ENCODE measurements at places on chromosomes 5 and 9.

- DNase-seq, result no peak
These were observed 128.2 kb downstream of the OLFM1 start for GRCh38 chr9:135215571-135216161.

DNA sequence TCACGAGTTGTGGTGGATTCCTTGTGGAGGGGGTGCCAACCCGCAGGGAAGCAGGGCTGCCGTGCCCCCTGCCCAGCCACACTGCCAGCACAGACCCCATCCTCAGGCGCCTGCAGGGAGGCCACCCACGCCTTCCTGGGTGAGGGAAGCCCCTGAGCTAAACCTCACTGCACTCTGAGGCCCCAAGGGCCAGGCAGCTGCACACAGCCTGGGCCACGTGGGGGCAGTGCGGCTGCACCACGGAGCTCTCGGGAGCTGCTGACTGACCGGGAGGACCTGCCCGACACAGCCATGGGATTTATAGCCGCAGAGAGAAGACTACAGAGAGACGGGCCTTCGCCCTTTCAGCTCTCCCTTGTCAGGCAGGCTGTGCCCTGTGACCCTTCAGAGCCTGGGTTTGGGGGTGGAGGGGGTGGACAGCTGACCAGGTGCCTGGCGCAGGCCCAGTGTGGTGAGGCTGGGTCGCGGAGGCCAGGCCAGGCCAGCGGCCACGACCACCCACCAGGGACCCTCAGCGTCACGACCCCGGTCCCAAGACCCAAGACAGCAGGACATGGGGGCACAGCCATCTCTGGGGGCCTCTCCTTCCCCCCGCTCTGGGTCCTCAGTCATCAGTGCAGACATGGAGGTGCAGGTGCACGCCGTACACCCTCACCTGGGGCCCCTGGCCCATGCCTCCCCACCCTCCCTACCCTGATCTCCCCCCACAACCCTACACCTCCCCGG, 4.3 kb upstream of the AHRR start:
- DNase-seq, result peak; percentile 87

- no peak for DNase-seq
These were observed 106.7 kb upstream of the IER5L start for GRCh38 chr9:129284607-129285291.

DNA sequence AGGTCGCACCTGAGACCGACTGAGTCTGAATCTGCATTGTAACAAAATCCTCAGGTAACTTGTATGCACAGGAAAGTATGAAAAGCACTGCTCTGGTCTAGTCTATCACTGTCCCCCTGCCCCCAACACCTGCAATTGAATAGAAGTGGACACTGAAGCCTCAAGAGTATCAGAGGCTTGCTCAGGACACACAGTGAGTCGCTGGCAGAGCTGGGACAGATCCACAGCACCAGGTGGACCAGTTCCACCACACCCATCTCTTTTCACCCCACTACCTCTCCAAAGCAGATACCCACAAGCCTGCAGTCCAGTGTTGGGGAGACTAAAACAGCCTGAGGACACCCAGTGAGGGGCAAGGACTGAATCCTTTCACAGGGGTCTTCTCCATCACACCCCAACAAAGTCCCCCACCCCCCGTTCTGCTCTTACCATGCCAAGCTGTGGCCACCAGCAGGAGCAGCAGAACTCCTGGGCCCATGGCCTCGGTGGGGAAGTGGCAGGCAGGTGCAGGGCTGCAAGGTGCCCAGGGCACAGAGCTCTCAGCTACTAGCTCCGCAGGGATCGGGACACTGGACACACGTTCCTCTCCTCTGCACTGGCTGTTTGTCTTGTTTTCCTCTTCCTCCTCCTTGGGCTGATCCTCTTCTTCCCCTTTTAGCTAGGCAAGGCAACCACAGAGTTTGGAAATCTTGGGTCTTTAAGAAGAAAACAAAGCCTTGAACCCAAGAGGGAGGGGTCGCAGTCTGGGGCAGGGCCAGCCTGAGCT, at the start of gene CSF1R:
TSS of gene CSF1R (minus strand) at position 605 of the 766 bp plus-strand sequence. CDS start at position 478, 127 bp downstream.
- DNase-seq, result no peak

DNA sequence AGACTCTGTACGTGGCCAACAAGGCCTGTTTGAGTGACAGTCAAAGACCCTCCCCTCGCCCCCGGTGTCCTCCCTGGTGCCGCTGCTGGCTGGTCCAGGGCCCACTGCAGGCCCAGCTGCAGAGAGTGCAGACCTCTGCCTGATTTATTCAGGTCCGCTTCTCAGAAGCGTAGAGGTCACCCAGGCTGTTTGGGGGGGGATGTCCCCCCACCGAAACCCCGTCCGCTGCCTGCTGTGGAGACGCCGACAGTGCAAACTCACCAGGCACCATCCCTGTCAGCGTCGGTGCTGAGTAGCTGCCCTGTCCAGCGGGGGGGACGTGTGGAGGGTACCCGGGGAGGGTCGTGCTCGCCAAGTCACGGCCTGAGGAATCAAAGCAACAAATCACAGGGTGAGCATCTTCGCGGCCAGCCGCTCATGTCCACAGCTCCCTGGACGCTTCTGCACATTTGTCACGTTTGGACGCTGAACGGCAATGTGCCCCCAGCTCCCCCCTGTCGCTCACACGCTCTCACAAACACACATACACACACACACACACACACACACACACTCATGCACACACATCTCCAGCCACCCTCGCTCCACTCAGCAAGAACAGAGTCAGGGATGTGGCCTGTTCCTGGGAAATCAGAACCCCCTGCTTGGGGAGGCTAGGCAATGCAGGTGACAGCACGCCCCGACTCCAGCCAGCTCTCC, 152.2 kb downstream of the PAX5 start:
- no peak for DNase-seq

- no peak for DNase-seq
These were observed 195.5 kb downstream of the MAN2A1 start for GRCh38 chr5:109885205-109885604.

DNA sequence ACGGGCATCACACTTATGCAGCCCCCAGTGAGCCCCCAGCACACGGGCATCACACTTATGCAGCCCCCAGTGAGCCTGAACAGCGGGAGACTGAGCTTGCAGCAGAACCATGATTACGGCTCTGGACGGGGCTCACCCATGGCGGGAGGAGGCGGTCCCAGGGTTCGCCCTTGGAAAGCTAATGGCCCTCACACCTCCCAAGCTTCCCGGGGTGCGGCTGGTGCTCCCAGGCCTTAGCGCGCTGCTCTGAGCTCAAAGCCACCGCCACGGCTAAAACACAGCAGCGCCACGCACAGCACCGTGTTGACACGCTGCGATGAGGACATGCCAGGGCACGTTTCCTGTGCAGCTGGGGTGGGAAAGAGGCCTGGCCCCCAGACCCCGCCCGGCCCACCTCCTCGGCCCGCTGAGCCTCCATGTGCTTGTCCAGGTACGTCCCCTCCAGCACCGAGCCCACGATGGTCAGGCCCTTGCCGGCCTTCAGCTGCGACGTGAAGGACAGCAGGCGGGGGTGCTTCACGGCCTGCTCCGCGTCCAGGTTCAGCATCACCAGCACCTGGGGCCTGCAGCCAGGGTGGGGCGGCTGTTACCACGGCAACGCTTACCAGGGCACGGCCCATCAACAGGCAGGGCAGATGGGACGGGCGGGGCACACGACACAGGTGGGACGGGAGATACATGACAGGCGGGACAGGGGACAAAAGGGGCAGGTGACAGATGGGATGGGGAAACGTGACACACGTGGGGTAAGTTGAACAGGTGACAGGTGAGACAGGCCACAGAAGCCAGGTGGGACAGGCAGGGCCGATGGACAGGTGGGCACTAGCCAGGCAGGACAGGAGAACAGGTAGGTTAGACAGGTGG, 38.4 kb downstream of the SLC12A7 start:
- no peak for DNase-seq

- no peak for DNase-seq
These were observed 42.0 kb downstream of the VLDLR start for GRCh38 chr9:2663461-2664173.

- no peak for DNase-seq
These were observed 296.0 kb upstream of the DMRT1 start for GRCh38 chr9:545480-545879.

- no peak for DNase-seq
These were observed 96.0 kb upstream of the PHF24 start for GRCh38 chr9:34862043-34862442.

GRCh38 chr9:72599874-72600534, 78.6 kb downstream of the TMC1 start:
- DNase-seq, result no peak

DNA sequence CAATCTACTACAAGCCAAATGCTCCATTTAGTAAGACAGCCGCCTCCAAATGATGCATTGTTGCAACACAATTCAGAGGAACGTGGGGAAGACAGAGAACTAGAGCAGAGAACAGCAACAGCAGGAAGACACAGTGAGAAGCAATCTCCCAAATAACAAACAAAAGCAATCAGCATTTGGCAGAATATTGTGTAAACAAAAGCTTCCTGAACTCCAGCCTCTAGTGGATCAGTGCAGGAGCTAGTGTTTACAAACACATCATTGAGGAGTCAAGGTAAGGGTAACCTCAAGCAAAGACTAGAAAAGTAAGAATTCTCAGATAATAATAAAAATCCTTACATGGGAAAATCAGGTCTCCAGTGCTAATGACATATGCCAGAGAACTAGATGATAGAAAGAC, 20.6 kb downstream of the FST start:
- no peak for DNase-seq

- DNase-seq, result no peak
These were observed 17.4 kb upstream of the ENTREP1 start for GRCh38 chr9:69307446-69308205.

GRCh38 chr9:86766912-86767311, 180.4 kb downstream of the GAS1 start:
- no peak for DNase-seq

DNA sequence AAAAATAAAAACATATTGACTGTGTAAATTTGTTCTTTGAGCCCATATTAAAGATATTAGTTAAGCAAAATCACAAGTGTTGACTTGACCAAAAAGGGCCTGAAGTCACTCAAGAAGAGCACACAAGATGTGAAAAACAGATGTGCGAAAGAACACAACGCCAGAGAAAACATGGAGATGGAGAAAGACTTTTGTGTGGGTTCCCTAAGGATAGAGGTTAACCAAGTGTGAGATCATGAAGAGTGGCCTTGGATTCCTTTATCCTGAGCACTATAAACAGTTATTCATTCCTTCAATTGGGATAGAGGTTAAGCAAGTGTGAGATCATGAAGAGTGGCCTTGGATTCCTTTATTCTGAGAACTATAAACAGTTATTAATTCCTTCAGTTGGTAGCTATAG, 361.8 kb downstream of the CDH18 start:
- no peak for DNase-seq

DNA sequence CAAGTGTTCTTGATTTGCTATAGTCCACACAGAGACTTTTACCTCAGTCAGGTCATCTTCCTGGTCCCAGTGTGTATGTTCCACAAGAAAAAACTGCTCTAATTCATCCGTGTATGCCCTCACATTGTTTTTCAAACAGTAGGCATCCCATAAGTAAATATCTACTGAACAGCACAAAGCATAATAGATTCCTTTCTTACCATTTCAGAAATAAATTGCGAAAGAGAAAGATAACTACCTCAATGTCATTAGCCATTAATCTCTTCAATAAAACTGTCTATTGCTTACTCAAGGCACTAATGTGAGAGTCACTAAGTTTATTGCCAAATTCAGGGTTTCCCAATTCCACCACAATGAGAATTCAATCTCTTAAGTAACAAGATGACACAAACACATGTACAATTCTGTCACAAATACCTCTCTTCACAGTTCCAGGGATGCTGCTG, 9.6 kb downstream of the FBXW2 start:
- DNase-seq, result no peak

GRCh38 chr9:69248005-69248404, 73.9 kb downstream of the TJP2 start:
- no peak for DNase-seq

GRCh38 chr5:72106817-72107130, 501 bp upstream of the MAP1B start:
- no peak for DNase-seq

- no peak for DNase-seq
These were observed 1599.2 kb downstream of the MAT2B start for GRCh38 chr5:165104611-165105010.

GRCh38 chr5:25160891-25161290, 516.1 kb upstream of the CDH10 start:
- DNase-seq, result no peak

DNA sequence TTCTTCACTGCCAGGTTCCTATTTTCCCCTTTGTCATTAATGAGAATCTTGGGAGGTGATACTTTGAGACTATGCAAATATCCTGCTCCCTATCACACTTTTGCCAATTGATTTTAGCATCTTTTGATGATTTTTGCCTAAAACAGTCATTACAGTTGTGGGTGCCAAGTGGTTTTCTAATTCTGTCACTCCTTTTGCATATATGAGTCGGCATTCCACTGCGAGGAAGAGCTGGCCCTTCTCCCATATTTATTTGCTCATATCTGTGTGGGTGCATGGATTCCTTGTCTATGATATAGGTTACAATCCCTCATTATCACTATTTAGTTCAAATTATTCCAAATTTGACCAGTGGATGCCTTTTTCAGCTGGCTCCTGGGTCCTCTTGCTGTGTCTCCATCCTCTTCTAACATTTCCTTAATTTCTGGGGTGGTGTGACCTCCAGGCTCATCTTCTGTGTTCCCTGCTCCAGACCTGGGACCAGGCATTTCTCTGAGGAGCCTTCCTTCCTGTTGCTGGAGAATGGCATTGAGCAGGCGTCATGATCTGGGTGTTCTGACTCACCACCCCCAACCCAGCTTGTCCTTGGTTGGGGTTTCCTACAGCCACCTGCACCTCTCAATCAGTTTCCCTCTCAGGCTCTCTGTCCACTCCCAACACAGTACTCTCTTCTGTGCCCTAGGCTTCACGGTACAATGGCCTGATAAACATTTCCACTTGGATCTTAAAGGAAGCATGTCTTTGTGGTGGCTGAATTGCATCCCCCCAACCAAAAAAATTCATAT, 106.7 kb downstream of the NXNL2 start:
- no peak for DNase-seq

DNA sequence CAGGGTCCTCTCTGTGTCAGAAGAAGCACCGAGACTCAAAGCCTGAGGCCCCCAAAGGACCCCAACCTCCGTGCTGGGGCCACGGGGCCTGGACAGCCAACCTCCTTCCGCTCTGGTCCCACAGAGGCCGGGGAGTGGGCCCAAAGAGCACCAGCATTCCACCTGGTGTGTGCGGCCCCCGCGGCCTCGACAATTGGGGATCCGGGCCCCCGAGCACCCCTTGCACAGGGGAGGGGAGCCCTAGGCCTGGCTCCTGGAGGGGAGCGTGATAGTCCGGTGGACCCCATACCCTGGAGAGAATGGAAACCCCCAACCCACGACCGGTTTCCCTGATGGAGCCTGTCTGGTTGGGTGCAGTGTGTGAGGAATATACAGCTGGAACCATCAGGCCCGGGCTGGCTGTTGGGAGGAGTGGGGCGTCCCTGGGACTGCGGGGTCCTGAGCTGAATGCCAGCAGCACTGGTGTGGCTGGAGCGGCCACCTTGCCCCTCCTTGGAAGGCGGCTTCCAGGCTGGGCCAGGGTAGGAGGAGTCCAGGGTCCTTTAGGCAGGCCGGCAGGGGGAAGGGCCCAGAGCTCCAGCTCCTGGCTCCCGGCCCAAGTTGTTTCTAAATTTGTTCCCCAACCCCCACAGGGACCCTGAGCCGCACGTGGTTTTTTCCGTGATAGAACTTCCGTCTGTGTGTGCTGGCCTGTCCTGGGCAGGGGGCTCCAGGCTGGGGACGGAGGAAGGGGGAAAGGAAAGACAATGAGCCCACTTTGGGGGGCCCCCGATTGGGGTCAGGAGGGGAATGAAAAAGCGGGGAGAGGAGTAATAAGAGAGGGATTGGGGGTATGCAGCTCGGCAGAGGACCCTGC, 825 bp upstream of the TOR4A start:
- no peak for DNase-seq

GRCh38 chr5:73901455-73901854, 275.5 kb downstream of the ARHGEF28 start:
- DNase-seq, result no peak

- DNase-seq, result peak; percentile 82
These were observed 23.1 kb upstream of the TDRD7 start for GRCh38 chr9:97388721-97389238.
